Foreskin melanocyte (primary cell): ENCODE measurements at places on chromosomes 4 and X.

GRCh38 chrX:148381603-148382002 lies 118.8 kb upstream of the AFF2 start:
- DNase-seq, result no peak

DNA sequence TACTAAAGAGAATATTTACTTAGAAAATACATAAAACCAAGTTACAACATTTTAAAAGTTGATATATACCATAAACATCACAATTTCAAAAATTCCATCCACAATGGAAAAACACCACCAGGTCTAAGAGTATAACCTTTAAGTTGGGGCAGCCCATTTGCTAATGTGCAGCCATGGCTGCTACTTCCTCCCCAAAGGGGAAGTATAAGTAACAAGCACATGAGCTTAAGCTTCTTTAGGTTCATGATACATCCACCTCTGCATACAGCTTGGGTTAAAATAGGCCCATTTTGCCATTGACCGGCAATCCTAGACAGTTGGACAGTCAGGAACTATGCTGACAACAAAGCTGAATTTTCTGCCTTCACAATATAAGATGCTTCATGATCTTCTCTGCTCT lies 16.6 kb upstream of the GASK1B start:
- no peak for DNase-seq

DNA sequence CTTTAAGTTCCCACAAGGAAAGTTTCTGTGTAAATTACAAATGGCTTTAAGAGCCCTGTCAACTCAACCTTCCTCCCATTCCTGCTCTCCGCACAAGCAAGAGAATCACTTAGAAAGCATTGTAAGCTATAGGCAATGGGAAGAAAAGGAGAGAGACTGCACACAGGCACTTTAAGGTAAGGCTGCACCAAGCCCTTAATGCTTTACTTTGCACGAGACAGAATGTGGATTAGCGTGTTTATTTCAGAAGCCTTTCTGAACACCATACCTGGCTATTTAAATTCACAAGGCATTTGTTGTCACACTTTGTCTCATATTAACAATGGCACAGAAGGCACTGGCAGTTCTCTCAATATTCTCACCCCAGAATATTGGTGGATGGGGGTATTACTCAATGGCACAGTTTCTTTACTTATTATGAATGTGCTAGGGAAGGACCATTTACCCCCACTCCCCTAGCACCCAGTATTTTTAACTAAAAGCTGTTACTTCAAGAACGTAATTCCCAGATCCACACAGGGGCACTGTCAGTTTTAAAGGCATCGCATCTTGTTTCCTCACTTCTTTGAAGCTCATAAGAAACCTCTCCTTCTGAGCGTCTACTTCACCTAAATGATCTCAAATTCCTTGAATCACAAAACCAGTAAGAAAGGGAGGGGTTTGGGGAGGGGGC lies 150.0 kb downstream of the MAML3 start:
- no peak for DNase-seq

DNA sequence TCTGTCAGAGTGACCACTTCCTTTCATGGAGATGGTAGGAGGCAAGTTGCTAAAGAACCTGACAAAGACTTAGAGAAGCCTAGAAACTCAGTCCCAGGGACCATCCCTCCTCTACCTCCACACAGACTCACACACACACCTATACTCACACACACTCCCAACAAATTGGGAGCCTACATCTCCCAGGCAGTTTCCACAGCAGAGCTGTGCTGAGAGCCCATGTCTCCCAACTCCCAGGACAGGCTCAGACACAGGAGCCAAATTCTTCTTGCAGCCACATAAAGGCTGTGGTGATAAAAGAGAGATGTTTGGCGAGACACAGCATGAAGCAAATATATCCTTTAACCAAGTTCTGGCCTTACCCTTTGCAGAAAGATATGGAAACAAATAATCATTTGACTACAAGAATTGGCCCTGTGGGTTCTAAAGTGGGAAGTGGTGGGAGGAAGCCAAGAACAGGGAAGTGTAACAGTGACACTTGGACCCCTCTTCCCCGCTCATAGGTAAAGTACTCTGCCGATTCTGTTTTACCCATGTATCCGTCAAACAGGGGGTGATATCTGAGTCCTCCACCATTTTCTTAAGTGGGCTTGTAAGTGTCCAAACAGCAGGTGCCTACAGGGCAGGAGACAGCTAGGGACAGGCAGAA lies 11.0 kb upstream of the IDS start:
- no peak for DNase-seq

- DNase-seq, result peak; percentile 17
Observed at GRCh38 chrX:108198420-108198819, 106.8 kb downstream of the ATG4A start.

DNA sequence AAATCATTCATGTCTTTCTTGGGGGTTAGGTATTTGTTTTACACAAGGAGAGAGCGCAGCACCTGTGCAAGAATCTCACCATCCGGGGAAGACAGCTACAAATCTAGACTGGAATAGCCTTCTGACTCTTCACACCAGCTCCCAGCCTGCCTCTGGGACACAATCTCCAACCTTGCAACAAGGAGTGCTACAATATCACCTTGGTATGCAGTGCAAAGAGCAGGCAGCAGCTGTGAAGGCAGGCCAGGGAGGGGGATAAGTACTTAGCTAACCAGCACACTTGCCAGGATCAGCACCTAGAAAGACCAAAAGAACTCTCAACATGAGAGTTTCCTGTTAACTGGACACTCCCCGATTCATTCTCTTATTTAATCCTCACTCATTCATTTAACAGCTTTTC lies 235.3 kb downstream of the AR start:
- no peak for DNase-seq

GRCh38 chr4:79223993-79224776 lies 101.7 kb downstream of the NAA11 start:
- no peak for DNase-seq

DNA sequence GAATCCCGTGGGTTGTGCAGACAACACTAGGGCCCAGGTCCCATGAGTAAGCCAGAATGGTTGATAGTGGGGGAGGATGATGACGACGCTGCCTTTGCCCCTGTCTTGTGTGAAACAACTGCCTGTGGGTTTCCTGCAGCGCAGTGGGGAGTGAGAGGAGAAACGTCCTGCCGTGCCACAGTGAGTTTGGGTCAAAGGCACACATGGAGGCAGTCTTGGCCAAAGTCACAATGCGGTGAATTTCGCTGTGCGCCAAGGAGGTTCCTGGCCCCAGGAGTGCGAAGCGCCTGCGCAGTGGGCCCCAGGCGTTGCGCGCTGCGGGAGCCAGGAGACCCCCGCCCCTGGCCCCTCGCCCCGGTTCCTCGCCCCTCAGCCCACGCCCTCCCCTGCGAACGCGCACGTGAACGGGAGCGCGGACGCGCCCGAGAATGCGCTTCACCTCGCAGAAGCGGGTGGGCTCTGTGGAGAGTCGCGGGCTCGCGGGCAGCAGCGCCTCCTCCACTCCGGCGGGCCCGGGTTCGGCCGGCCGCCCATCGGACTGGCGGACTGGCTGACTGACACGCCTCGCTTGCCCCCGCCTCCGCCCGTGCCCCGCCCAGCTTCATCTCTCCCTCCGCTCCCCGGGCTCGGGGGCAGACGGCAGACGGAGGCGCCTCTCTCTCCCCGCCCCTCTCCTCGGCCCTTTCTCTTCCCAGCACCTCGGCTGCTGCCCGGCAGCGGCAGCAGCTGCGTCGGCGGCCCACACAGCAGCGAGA lies at the start of gene NUDT10:
Gene NUDT10, plus strand, starts transcription at position 635 of the 755 bp plus-strand sequence. CDS start 144 bp downstream, outside the sequence.
- peak; percentile 47 for DNase-seq

DNA sequence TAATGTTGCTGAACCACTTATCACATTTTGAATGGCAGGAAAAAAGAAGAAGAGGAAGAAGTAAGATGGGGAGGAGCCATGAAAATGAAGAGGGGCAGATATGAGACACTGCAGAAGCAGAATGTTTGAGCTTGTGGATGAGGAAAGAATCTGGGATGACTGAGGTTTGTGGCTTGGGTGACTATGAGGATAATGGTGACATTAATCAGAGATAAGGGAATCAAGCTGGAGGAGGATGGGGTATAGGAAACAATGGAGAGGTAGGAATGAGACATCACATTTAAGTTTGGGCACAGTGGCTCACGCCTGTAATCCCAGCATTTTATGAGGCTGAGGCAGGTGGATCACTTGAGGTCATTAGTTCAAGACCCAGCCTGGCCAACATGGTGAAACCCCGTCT lies 19.1 kb upstream of the PHF8 start:
- DNase-seq, result no peak

GRCh38 chr4:181647396-181648147 lies 595.6 kb upstream of the TENM3 start:
- DNase-seq, result no peak

DNA sequence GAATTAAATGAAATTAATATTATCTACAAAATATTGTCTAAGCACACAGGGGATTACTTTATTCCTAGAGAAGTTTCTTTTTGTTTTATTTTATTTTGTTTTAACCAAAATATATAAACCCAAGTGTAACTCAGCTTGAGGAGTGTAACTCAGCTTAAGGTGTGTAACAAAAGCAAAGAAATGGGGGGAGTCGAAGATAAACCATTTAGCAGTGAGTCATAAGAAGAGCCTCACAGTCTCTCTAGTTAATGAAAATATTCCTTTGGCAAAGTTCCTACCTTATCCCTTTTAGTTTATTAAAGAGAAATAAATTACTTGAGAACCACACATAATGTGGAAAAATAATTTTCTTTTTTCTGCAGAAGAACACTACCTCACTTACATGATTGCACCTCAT lies 261.8 kb downstream of the KCTD8 start:
- DNase-seq, result no peak

- no peak for DNase-seq
Observed at GRCh38 chr4:16583764-16584163, 314.7 kb downstream of the LDB2 start.

DNA sequence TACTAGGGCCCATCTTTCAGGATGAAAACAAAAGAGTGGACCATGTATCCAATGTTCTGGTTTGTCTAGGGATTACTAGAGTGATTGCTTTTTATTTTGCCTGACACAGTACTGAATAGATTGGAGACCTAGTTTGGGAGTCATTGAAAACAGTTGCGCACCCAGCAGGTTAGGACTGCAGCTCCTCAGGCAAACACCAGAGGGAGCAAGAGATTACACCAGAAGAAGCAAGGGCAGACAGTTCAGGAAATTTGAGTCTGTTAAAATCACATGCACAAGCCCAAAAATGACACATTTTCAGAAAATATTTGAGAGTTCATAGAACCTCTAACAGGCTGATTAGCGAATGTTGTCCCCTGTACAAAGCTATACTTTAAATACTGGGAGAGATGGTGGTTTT lies 55.6 kb downstream of the CYLC1 start:
- DNase-seq, result no peak

GRCh38 chrX:102976793-102977495 lies 39.9 kb downstream of the RAB40AL start:
- DNase-seq, result no peak

- no peak for DNase-seq
Observed at GRCh38 chr4:98508829-98509598, 149.4 kb downstream of the TSPAN5 start.

- no peak for DNase-seq
Observed at GRCh38 chr4:81256059-81256970, 41.3 kb upstream of the PRKG2 start.

GRCh38 chr4:107721436-107722100 lies 1.5 kb upstream of the PAPSS1 start:
- DNase-seq, result no peak

- no peak for DNase-seq
Observed at GRCh38 chrX:39766855-39767254, 330.9 kb downstream of the BCOR start.

DNA sequence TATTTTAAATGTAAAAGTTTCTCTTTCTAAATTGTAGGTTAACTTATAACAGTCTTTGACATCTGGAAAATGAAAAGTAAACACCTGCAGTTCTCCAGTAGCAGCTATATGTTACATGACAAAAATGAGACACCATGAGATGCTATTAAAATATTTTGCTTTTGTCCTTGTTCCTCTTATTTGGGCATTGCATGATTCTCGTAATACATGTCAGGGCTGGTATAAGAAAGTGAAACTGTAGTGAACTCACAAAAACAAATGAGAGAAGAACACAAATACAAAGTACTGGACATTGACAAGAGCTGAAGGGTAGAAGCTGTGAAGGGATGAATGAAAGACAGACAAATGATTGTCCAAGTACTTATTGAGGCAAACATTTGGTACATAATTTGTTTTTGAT lies 9.0 kb downstream of the GK2 start:
- no peak for DNase-seq

DNA sequence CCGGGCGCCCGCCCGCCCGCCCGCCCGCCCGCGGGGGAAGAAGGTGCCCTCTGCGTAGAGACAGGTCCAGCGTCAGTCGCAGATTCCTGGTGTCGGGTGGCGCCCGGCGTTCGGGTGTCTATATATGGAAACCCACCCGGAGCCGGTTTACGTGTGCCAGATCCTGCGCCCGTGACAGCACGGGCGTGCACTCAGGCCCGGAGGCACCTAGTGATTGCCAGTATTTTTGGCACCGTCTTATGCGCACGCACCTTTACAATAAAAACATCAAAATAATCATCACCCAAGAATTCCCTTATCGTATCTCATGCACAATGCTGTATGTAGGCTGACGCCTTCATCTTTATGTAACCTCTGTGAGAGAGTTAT lies 519 bp downstream of the SLC25A4 start:
- DNase-seq, result no peak

- DNase-seq, result no peak
Observed at GRCh38 chr4:104500442-104500841, 5.7 kb upstream of the CXXC4 start.

- DNase-seq, result no peak
Observed at GRCh38 chrX:12898073-12898472, 8.3 kb upstream of the TLR8 start.

DNA sequence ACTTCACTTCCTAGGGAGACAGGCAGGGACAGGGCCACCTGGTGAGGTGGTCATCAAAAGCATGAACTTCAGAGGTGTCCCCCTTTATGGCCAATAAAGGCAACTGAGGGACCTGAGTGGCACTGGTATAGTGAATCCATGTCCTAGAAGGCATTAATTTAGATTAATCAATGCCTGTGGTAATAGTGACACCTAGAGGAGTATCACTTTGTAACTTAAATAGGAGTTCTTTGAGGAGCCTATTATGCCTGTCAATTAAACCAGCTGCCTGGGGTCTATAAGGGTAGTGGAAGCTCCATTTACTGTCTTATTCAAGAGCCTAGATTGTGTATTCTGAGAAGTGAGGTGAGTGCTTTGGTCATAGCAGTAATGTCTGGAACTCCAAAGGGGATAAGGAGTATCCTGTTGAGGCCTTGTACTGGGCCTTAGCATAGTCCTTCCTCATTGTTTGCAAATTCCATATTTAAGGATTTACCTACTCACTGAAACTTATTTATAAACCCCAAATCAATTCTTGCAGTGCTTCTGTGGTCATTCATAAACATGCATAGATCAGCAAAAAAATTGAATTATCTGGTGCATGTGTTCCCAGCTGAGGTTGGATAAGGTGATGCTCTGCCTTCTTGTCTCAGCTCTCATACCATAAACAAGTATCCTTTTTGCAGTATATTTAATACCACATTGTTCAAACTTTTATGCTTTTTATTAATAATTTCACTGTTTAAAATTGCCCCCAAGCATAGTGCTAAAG lies 213.8 kb upstream of the RADX start:
- no peak for DNase-seq

DNA sequence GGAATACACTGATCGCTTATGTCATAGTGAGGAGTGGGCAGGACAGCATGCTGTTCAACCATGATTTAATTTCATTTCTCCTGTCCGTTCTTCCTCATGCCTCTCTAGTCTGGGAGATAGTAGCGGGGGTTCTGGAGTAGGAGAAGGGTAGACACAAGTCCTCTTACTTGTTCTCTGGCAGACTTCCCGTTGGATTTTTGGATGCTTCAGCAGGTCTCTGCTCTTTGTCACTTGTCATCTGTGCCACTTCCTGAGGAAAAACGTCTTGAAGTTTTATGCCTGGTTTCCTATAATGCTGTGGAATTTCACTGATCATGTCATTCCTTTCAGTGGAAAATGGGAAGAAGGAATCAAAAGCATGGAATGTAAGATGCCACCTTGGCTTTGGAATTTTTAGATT lies 154.7 kb downstream of the GATB start:
- no peak for DNase-seq
